ENCODE measurements at places on chromosomes 5 and 9.

GRCh38 chr5:108257996-108258395, 123.9 kb downstream of the FBXL17 start:
- DNase-seq: no peak

DNA sequence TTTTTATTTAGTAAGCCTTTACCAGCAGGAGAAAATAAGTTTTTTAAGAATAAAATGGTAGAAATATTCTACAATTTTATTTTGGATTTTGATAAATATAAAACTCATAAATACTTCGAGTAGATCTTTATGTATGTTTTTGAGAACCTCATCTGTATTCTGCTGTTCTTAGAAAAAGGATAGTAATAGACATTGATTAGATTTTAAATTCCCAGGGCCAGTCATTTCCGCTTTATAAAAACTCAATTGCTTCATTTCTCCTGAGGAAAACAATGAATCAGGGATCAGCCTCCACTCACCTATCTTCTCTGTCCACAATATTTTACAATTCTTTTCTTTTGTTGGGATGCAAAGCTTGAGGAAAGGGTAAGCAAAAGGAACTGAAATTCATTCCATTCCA, 1983.5 kb upstream of the C9orf72 start:
- DNase-seq: no peak

DNA sequence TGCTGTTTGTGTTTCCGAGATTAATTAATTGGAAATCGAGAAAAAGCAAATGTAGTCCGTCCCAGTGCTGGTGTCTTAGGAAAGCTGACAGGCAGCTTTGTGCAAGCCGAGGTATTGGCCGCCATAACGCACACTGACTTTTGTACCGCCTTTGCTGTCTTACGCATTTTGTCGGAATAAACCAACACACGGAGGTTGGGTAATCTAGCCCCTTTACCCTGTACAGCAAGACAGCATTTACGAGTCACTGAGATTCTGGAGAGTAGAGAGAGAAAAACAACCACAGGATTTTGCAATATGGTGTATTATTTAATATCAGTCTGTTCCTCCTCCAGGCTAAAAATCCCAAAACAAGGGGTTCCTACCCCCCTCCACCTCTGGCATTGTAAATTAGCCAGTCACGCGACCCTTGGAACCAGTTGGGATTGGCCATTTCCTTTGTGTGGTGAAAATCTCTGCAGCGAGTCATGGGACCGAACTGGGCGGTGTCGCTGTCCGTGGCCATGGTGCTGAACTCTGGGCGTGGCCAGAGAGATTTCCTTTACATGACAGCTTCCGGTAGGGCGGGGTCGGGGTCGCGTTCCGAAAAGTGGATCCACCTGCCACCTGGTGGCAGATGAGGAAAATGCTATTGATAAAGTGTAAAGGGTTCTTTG, 10.3 kb upstream of the PCDHB1 start:
- DNase-seq: peak; percentile 98

- DNase-seq: no peak
Observed at GRCh38 chr9:27460226-27461023, 63.7 kb upstream of the IFNK start.
